Left kidney (tissue), 8 donors: ENCODE measurements at places on chromosomes 6 and 20. TPM values are rescaled to one million over a fixed set of nuclear protein-coding genes. Genes with fewer than 3 reads are reported as not detected.

The OVOL2 gene
- polyA plus RNA-seq = 0.60 TPM

The GNL1 gene
- 98.1 TPM for polyA plus RNA-seq

The TRIM31 gene
- not detected for polyA plus RNA-seq

The ABHD16B gene
- polyA plus RNA-seq = not detected

The RNF182 gene
- 2.8 TPM for polyA plus RNA-seq

The MCHR2 gene
- not detected for polyA plus RNA-seq

The MED20 gene
- 41.4 TPM for polyA plus RNA-seq

DNA sequence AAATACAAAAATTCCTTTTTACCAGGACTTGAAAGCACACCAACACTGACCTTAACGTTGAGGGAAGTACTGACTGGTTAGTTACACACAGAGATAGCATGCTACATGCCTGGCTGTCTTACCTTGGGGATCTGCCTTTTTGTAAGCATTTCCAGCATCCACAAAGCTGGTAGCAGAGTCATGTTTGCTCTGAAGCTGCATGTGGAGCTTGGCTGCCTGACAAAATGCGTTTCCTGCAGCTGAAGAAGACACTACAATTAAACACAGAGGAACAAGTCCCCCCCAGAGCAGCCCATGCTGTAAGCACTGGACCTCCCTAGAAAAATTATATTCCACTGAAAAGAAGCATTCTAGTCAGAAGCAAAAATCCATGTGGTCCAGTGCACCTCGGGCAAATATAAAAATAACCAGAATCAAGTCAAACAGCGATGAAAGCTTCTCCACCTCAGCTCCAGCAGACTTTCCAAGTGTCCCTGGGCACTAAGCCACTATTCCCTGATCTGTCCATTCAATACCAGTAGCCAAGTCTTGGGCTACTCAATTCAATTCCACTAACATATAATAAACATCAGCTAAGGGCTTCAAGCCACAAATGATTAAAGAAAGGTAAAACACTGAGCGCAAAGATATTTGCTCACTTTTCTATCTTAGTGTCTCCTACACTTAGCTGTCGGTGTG is 24.2 kb downstream of the NAPB start:
- no peak for DNase-seq

DNA sequence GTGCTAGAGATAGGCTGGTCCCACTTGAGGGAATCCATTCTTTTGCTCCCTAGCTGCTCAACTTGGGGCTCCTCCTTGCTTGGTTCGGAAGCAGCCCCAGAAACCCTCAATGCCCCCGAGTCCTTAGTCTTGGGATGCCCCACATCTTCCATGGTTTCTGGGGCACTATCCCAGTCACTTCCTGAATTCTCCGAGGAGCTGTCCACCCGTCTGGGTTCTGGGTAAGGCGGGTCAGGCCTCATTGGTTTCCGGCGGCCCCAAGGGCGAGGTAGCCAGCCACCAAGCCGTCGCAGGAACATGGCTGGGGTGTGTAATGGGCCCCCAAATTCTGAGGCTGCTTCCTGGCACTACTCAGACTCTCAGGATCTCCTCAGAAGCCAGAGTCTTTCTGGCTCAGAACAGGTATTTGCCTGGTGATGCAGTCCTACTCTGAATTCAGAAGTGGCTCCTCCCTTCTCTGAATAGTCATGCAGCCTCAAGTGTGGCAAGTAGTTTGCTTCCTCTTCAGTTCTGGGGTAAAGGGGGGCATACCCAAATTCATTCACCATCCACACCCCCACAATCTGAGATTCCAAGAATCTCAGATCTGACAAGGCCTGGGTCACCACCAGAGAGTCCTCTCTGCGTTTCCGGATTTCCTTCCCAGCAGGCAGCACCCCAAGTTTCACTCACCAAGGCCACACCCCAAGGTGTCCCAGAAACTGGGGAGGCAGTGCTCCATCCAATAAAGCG is 763 bp downstream of the C6orf47 start:
- no peak for DNase-seq

DNA sequence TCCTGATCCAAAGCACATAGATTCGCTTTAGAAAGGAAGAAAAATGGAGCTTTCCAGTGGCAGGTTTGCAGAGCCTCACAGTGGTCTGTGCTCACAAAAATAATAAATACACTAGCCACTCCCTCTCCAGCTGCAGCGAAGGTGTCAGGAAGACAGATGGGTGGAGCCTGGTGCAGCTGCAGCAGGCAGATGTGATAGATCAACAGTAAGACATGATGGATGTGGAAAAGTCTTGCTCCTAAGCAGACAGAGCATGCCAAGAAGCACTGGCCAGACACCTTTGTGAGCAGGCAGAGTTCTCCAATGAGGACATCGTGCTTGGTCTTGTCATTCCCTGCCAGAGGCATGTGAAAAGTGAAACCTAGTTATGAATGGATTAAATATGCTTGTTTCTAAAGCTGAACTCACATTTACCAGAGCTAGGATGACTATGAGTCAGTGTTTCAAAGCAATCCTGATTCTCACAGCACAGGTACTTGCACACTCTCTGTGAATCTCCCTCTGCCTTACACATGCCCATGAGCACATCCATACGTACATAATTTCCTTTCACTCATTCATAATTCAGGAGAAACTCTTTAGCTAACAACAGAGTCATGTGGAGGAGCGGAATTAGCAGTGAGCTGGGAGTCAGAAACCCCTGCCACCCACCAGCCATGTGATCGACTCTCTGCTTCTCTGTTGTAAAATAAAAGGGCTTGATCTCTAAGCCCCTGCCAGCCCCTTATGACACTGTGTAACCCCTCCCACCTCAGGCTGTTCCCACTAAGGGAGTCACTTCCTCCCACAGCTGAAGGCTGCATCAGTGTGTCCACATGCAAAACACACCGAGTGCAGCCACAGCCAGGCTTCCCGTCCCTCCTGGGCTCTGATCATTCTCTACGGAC is 111.2 kb downstream of the SCML4 start:
- DNase-seq = no peak

DNA sequence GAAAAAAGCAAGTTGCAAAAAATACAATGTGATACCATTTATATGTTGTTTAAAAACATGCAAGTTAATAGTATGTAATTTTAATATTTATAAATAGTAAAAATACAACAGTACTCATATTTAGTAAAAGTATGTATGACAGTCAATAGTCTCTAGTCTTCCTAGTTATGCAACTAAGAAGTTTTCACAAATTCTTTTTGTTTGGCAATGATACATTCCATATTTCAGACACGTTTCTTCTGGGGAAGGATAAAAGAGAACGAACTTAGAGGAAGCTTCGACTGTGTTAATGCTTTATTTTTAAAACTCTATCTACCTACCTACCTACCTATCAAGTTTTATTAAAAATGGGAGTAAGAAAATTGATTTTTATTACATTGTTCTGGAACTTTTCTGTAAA is 77.7 kb downstream of the UBE3D start:
- DNase-seq = no peak

GRCh38 chr6:116400328-116400727 is 29.6 kb downstream of the DSE start:
- no peak for DNase-seq

DNA sequence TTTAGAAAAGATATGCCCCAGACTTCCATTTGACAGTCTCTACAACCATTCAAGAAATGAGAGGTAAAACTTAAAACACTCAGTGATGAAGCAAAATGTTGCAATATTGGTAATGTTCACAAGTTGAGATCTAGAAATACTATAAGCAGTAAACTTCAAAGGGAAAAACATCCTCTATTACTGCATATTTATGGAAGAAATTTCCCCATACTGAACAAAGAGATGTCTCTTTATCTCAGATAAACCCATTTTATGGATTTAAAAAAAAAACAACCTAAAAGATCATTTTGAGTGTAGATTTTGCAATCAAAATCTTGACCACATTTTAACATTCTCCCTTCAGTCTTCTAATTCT is 177.8 kb upstream of the TAB2 start:
- DNase-seq = no peak

GRCh38 chr6:144285548-144285797 is 338 bp downstream of the UTRN start:
- DNase-seq = no peak

DNA sequence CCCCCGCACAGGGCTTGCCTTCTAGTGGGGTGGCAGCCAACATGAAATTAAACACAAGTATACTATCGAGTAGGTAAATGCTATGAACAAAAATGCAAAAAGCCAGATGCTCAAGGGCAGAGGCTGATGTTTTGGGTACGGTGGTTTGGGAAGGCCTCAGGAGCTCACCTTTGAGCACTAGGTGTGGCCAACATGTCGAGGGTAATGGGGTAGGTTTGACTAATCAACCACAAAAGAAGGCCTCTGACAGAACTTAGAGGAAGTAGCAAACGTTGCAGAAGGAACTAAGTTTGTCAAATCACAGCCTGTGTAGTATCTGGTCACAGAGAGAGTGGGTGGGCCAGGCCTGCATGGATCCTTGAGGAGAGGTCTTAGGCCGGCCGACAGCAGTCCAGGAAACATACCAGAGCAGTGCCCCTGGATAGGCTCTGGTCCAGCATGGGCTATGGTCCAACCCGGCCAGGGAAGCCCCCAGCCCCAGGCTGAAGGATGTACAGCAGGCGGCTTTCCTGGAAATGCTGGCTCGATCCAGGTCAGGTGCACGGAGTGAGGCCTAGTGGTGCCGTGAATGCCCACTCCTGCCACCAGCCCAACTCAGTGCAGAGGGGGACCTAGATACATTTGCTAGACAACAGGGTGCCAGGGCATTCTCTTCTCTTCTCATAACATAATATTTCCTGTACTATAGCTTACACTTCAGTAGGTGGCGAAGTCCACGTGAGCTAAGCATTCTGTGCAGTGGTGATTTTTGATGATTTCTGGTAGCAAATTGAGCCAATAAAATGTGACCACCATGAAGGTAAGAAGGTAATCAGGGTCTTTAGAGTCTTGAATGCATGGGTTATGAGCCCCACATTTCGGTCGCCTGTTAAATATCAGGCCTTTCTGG is 56.3 kb upstream of the CD93 start:
- DNase-seq = no peak

GRCh38 chr6:12270551-12271230 is 19.5 kb upstream of the EDN1 start:
- DNase-seq = no peak

GRCh38 chr6:5315881-5316280 is 54.6 kb downstream of the FARS2 start:
- no peak for DNase-seq

DNA sequence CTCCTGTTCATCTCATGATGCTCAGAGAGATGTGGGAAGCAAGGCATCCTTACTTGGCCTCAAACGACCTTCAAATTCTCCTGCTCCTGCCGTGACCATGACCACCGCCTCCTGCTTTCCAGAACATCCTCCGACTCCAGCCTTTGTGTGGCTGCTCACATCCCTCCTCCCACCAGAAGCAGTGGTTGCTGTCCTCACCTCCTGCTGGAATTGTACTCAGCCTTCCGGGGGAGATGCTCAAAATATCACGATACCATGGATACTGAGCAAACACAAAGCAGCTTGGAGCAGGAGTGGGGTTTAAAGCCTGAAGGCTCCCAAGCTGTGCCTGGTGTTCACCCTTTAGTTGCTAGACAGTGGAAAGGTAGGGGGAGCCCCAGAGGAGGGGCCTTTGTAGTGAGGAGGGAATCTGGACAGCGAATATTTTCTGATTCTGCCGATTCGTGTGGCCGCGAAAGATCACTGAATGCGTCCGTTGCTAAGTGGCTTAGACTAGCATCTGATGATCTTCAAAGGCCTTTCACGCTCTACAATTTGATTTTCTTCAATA is 9.3 kb upstream of the DUSP22 start:
- no peak for DNase-seq

DNA sequence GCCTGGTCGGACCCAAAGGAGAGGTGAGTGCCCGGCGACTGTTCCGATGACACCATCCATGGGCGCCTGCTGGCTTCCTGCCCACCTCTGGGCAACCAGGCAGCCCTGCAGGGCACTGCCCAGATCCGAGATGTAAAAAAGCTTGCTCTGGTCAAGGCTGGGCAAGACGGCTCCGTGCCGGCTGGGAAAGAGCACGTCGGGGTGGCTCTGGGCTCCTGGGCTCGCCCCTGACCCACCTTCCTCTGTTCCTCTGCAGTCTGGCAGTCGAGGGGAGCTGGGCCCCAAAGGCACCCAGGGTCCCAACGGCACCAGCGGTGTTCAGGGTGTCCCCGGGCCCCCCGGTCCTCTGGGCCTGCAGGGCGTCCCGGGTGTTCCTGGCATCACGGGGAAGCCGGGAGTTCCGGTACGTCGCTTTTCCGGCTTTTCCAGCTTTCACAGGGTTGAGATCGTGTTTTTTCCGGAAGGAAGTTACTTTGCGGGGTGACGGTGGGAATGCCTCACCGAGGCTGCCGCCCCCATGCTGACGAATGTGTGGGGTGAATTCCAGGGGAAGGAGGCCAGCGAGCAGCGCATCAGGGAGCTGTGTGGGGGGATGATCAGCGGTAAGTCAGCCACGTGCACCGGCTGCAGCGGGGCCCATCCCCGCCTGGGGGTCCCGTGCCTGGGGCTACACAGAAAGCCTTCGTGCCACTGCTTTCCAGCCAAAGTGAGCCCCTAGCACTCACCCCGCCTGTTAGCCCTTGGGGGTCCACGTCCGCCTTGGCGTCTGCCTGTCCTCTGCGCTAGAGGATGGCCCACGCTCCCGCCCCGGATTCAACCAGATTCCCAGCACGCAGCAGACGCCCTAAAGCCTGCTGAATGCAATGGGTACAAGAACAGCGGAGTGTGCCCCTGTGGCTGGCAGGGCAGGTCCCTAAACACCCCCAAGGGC is 19.3 kb downstream of the COL9A3 start:
- no peak for DNase-seq

- no peak for DNase-seq
Measured at GRCh38 chr20:41218466-41218865, 81.1 kb downstream of the PLCG1 start.

DNA sequence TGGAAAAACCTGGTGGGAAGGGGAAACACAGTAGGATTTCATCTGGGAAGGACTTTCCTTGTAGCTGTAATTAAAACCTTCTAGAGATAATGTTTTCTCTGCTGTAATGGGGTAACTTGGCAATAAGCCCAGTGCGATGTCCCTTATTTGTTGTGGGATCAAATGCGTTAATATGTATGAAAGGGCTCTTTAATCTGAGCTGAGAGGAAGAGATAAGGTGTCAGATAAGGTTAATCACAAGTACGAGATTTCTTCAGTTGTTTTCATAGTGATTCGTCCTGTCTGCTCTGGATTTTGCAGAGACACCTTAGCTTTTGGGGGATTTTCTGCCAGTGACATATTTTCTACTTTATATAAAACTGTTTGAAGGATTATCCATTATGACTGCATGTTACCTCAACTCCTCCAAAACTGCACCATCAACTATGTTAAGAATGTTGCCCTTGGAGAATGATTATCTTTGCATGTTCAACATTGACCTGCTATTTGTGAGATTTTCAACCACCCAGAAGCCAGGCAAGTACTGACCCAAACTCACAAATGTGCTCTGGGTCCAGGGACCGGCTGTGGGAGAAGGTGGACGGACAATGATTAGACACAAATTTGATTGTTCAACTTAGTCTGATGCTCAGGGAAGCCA is 21.2 kb upstream of the ELOVL5 start:
- no peak for DNase-seq

- no peak for DNase-seq
Measured at GRCh38 chr6:53244958-53245357, 96.3 kb upstream of the GCM1 start.

- DNase-seq = no peak
Measured at GRCh38 chr6:170136541-170137175, 154.2 kb downstream of the DLL1 start.
